ENCODE measurements at places on chromosomes 7 and 10. TPM values are rescaled to one million over a fixed set of nuclear protein-coding genes. Genes with fewer than 3 reads are reported as not detected.

DNA sequence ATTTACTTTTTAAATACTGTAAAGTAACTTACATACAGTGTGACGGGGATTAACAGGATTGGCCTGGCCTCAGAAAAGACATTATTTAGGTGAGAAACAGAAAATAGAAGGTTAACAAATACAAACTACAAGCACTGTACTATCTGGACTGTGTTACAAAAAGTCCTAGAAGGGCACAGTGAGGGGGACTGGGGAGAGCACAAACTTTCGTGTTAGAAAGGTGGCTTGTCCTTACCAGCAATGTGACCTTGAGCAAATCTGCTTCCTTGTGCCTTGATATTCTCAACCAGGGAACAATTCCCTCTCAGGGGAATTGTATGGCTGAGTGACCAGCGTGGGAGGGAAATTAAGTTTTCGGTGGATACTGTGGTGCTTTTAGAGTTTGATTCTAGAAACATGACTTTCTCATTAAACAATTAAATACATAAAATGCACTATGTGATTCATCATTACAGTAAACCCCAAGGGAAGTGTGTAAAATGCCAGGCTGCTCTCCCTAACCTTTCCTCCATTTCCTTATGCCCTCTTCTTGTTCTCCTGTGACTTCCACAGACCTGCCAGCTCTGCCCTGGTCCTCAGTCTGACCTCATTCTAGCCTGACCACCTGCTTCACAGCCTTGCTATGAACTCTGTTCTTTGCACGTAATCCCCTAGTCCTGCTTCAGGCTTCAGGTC lies 57.7 kb downstream of the OSBPL3 start:
- no peak for DNase-seq

GRCh38 chr7:4177001-4177400 lies 505.1 kb upstream of the FOXK1 start:
- DNase-seq = no peak

DNA sequence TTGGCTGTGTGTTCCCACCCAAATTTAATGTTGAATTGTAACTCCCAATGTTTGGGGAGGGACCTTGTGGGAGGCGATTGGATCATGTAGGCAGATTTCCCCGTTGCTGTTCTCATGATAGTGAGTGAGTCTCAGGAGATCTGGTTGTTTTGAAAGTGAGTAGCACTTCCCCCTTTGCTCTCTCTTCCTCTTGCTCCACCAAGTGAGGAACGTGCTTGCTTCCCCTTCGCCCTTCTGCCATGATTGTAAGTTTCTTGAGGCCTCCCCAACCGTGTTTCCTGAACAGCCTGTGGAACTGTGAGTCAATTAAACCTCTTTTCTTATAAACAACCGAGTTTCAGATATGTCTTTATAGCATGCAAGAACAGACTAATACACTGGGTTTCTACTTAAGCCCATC lies 176.3 kb downstream of the CDK14 start:
- DNase-seq = no peak

DNA sequence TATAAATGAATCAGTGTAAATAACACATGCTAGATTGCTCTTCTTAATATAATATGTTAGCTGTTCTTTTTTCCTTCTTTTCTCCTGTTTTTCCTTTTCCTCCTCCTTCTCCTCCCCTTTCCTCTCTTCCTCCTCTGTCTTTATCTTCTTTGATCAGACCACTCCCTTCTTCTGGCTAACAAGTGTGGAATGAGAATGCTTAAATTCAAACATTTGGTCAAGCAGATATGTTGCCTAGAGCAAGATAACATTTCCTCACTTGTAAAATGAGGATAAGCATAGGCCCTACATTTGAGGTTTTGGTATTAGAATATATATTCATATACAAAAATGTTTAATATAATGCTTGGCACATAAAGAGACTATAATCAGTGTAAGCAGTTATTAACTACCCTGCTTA lies 299.1 kb downstream of the PCDH15 start:
- no peak for DNase-seq

- DNase-seq = no peak
Observed at GRCh38 chr7:131359136-131359776, 31.6 kb downstream of the MKLN1 start.

GRCh38 chr10:125190946-125191345 lies 30.6 kb upstream of the CTBP2 start:
- DNase-seq = no peak

DNA sequence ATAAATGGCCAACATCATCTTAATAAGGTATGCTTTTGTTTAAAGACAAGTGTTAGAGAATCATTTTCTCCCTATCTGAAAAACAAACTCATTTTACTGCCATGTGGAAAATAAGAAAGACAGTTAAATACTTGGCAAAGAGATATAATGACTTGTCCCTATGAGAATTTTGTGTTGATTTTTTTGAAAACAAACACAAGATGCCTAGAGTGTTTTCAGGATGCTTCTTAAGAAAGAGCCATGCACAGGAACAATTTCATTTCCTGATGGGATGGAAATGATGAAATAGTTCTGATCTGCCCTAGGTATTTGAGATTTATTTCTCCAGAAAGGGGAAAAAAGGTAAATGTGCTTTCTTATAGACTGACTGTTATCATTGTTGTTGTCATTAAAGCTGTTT lies 237.5 kb upstream of the GNAI1 start:
- no peak for DNase-seq

DNA sequence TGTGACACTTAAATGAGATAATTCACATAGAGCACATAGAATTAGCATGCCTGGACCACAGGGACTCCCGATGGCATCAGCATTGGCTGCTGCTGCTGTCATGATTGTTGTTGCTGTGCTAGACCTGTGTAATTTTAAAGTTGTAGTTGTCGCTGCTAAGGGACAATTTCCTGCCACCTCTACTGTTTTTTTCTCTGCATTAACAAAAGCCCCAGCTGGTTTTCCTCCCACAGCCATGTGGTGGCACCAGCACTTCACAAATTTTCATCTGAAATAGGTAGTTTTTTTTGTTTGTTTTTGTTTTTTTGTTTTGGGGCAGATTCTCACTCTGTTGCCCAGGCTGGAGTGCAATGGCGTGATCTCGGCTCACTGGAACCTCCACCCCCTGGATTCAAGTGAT lies 25.4 kb upstream of the PRXL2A start:
- DNase-seq = peak; percentile 41

DNA sequence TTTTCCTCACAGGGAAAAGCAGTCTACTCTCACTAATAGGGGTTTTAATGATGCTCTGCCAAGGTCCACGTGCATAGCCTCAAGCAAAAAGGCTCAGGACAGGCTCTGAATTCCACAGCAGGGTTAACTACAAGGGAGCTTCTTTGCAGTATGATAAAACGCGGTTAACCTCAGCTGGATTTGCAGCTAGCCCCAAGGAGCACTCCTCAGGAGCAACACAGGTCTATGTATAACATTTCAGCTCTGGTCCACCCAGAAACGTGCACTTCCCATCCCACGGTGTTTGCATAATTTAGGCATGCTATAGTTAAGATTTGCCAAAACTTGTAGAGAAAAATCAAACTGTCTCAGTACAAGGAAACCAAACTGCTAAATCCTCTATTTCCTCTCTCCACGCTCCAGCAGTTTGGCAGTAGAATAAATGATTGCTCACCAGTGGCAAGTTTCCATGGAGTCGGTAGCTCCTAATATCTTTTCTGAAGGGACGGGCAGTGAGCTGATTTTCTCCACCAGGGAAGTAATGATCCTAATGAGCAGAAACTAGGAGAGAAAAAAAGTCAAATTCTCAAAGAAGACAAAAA lies 13.1 kb upstream of the ASB4 start:
- no peak for DNase-seq

DNA sequence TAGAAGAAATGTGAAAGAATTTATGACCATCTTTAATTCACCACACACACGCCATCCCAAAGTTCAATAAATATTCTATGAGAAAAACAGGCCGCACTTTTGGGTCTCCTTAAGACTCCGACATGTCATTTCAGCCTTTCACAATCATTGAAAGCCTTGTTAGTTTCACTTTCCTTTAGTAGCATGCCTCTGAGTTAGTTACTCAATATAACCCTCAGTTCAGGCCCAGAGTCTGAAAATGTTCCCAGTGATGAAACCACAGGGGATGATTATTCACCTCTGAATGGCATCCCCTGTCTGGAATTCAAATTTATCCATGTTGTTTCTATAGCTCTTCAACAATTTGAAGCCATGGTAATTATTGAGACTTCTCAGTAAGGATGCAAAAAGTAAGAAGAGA lies 278.1 kb upstream of the NRP1 start:
- no peak for DNase-seq

- DNase-seq = no peak
Observed at GRCh38 chr10:122234416-122234815, 36.7 kb upstream of the BTBD16 start.

DNA sequence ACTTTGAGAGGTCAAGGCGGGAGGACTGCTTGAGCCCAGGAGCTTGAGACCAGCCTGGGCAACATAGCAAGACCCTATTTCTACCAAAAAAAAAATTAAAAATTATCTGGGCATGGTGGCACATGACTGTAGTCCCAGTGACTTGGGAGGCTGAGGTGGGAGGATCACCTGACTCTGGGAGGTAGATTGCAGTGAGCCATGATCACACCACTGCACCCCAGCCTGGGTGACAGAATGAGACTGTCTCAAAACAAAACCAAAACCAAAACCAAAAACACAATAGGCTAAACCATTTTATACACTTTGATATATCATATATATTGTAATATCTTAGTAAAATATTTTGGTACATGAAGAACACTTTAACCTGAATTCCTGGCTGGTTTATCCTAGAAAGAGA lies 101.6 kb downstream of the RAPGEF5 start:
- DNase-seq = no peak

GRCh38 chr10:3319811-3320226 lies 147.2 kb upstream of the PITRM1 start:
- no peak for DNase-seq

Gene ASZ1
- not detected for total RNA-seq

- DNase-seq = no peak
Observed at GRCh38 chr10:122182308-122182707, 88.8 kb upstream of the BTBD16 start.

Gene TFEC
- total RNA-seq = 4.2 TPM

- no peak for DNase-seq
Observed at GRCh38 chr7:18894155-18894554, 223.3 kb downstream of the TWIST1 start.

DNA sequence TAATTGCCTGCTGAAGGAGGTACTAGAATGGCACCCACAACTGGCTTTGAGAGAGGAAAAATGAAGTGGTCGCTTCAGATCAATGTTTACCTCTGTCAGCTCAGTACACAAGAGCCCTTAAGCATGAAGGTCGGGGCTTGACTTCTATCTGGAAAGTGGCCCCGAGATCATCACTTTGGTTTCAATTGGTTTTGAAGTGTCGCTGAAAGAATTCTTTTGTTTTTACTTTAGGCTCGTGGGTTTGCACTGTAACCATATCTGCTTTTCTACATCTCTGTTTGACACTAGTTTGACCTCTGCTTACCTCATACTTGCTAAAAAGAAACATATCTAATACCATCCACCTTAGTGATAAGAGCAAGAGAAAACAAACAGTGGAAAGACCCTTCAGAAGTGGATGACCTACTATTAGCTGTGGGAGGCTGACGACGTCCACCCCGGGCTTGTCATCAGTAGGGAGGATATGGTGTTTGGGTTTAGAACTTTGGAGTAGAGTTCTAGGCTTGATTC lies 361.8 kb downstream of the GATA3 start:
- no peak for DNase-seq

Gene INA
- 0.40 TPM for total RNA-seq

- no peak for DNase-seq
Observed at GRCh38 chr7:116216956-116217571, 6.7 kb downstream of the TES start.

DNA sequence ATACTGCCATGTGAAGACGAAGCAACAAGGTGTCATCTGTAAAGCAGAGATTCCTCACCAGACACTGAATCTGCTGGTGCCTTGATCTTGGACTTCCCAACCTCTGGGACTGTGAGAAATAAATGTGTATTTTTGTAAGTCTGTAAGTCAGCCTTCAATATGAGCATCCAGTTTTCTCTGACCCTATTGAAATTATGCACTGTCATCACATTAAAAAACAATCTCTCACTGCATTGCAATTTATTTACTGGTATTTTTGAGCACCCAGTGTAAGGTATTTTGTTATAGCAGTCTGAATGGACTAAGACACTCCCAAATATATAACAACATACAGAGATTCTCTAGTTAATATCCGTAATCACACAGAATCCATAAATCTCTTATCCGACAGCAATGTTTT lies 77.5 kb upstream of the CDK6 start:
- DNase-seq = no peak

DNA sequence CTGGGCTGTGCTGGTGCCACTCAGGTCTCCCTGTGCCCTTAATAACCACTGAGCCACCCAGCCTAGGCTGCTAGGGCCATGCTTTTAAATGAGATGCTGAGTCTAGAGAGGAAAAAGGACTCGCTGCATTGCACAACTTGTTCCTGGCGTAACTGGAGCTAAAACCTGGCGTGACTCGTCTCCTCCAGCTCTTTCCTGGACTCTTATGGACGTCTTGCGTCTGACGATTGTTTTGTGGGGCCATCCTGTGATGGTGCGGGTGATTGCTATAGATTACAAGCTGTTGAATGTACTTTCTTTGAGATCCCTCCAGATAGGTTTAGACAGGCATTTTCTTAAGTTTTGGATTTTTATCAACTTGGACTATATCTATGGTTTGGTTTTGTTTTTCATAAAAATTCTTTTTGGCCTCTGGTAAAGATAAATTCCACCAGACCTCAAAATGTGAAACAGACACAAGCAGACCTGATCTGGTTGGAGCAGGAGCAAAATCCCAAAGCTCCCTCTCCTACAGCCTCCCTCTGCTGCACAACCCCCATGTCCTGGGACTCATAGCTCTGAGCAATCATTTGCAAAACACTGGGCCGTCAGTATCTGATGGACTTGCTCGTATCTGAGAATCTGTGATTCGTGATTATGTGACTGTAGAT lies 230.3 kb downstream of the ARHGAP12 start:
- peak; percentile 69 for DNase-seq

Gene ASCC1
- total RNA-seq = 27.5 TPM

DNA sequence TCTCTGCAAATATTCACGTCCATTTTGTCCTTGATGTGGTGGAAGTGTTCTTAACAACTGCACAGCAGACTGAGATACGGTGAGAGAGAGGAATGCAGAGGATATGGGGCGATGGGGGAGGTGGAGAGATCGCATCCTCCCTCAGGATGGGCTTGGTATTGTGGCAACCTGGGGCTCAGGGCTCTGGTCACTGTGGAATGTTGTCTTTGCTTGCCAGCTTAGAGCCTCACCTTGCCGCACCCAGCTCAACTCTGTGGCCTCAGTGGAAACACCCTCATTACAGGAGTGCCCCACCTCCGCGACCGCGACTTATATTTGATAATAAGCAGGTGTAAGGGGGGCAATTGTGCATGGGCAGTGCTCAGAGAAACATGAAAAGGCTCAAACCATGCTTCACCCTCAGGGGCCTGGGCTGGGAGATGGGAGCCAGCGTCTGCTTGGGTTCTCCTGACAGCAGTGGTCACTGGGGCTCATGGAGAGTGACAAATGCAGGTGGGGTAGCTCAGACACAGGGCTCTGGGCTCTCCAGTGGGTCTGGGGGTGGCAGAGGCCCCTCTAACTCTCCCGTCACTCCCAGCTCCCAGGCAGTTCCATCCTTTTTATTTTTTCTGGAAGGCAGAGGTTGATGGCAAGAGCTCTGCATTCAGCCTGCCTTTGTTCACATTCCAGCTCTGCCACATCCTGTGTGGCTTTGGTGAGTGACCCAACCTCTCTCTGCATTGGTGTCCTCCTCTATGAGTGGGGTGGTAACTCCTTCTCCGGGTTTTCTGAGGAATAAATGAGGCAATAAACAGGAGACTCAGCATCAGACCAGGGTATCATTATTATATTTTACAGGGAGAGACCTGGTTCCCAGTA lies 43.1 kb upstream of the EMX2 start:
- no peak for DNase-seq

Gene NOS3
- total RNA-seq = 12.6 TPM

All from mucosa of gallbladder (tissue), 1 donor.